Activated CD8-positive, alpha-beta memory T cell treated with anti-CD3 and anti-CD28 coated beads, Interleukin-2, amount 10 ng/mL, durations not matched to agents 7 days and 5 days (primary cell): ENCODE measurements at places on chromosomes 7 and 10.
A peak's percentile ranks its signal among the peaks of the same experiment; 100 is the strongest.

GRCh38 chr7:1564603-1565022, 5.2 kb downstream of the PSMG3 start:
- DNase-seq, result no peak

DNA sequence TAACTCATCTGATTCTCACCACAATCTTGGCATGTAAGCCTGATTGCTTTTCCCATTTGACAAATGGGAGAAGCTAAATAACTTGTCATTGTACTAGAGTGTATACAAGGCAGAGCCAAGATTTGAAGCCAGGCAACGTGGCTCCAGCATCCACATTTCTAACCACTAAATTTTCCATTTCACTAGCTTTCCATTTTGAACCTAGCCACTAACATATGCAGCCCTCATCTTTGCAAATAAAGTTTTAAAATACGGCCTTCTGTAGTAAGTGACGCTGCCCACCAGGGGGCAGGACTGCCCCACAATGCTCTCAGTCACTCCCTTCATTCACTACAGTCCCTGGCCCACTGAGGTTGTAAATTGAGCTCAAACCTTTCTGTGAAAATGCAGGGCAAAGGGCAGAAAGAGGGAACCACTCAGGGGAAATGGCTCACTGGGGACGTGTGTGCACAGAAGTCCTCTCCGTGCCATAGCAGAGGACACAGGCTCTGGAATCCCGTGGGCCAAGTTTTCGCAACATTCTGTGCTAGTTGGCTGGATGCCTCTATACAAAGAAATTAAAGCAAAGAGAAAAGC, 315.7 kb downstream of the TNS3 start:
- DNase-seq, result peak; percentile 43

- DNase-seq, result no peak
These were observed 315.3 kb downstream of the TYW1 start for GRCh38 chr7:67311901-67312300.

DNA sequence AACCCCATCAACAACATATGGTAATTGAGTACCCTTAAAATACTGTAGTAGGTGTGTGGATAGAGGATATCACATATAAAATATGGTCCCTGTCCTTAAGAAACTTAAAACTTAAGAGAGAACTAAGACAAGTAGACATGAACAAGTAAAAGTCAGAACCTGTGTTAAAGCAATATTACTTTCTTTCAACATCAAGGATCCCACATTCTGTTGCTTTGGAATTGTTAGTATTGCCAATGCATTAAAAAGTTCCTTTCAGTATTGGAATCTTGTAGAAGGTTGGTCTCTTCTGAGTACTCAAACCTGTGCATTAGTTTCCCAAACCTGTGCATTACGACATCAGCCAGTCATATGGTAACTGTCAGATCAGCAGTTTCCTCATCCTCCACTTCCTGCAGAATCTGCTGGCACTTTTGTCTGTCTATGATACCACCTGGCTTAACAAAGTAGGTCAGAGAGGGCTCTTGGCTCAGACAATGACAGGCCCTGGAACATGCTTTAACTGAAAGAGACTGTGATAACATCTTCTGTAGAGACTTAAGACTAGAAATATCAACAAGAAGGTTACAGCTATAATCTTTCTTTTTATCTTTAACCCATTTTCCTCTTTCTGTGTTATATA, 56.5 kb downstream of the CCDC71L start:
- peak; percentile 42 for DNase-seq

GRCh38 chr10:123146894-123147634, 872 bp upstream of the HMX2 start:
- DNase-seq, result no peak

GRCh38 chr10:28722065-28722803, 44.9 kb downstream of the BAMBI start:
- no peak for DNase-seq

DNA sequence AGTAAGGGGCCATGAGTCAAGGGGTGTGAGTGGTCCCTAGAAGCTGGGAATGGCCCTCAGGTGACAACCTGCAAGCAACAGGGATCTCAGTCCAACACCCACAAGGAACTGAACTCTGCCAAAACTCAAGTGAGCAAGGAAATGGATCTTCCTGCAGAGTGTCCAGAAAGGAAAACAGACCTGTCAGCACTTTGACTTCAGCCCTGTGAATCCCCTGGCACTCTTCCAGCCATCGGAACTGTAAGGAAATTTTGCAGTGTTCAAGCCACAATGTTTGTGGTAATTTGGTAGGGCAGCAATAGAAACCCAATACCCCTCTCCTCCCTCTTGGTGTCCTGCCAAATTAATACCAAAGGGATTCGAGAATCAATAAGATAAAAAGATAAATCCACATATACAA, 6.9 kb downstream of the LYZL1 start:
- no peak for DNase-seq

GRCh38 chr10:114012650-114013049, 31.0 kb upstream of the ADRB1 start:
- no peak for DNase-seq

GRCh38 chr10:122220736-122221135, 50.4 kb upstream of the BTBD16 start:
- no peak for DNase-seq

GRCh38 chr7:44067064-44067951, 1.9 kb upstream of the PGAM2 start:
- no peak for DNase-seq
